ENCODE measurements at places on chromosomes 7 and 10.

DNA sequence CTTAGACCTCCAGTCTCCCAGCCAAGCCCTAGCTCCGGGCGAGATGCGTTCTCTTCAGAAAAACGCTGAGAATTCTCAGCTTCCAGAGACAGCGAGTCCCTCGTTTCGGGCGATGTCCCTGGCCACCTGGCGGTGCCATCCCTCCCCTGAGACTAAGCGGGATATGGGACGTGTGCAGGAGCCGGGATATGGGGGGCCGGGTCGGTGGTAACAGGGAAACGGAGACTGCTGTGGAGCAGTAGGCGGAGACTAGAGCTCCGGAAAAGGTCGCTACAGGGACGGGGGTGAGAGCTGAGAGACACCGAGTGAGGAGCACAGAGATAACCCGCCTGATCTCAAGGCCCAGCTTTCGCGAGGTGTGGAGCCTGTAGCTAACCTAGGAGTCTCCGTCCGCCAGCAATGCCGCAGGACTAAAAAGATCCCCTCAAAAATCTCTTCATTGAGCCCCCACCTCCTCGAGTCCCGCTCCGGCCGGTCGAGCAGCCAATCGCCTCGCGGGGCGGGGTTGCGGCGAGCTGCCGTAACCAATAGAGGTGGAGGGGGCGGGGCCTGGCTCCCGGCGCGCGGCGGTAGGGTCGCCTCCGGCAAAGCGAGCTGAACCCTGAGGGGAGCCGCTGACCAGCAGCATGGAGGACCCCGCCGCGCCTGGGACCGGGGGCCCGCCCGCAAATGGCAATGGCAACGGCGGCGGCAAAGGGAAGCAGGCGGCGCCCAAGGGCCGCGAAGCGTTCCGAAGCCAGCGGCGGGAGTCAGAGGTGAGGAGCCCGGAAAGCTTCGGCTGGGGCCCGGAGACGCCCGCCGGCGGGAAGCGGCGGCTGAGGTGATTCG is at the start of gene STRIP2:
Gene STRIP2, plus strand, starts transcription at position 586 of the 828 bp plus-strand sequence. Its CDS starts 41 bp downstream, at position 627.
- peak; percentile 65 for DNase-seq

GRCh38 chr7:96097835-96098234 is 224.1 kb downstream of the SLC25A13 start:
- DNase-seq: no peak

GRCh38 chr10:104505521-104506042 is 135.5 kb upstream of the SORCS3 start:
- DNase-seq: no peak

GRCh38 chr7:124073310-124073645 is 40.4 kb upstream of the TMEM229A start:
- DNase-seq: no peak

GRCh38 chr7:129789000-129789399 is 163.8 kb downstream of the UBE2H start:
- DNase-seq: no peak

- no peak for DNase-seq
Observed at GRCh38 chr10:36538953-36539586, 586.3 kb upstream of the ANKRD30A start.

DNA sequence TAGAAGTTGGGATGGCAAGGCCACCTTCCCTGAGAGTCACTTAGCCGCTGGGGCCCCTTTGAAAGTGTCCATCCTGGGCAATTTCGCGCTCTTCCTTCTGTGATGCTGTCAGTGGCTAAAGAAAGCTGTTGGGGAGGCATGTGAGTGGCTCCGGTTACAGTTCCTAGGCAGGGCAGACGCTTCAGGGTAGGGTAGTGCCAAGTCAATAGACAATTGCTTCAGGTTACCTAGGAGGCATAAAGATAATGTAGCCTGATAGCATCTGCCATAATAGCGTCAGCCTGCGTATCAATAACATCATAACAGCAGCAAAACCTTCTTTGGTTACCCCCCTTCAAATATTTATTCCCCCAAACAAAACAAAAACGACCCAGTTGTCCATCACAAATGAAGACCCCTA is at the start of gene FAM107B:
Gene FAM107B, minus strand, starts transcription at position 101 of the 400 bp plus-strand sequence. CDS start 234 bp downstream, outside the sequence.
- no peak for DNase-seq

DNA sequence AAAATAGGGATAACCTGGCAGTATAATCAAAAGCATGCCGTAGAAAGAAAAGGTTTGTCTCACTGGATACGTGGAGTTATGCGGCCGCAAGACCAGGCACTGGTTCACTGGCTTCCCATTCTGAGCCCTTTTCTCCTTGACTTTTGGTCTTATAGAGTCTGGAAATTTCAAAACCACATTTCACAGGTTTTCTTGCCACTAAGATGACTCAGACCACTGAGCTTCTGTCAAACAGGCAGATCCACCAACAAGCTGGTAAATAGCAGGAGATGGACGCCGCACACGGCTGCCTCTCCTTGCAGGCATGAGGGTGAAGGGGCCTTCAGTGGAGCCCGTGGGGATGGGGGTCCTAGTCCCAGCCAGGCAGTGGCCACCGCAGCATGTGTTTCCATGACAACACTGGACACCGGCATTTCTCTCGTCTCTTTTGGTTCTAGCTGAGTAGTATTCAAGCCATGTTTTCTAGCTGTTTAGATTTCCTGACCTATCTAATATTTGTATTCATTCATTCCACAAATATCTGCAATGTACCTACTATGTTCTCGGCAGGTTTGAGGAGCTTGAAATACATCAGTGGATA is 55.5 kb downstream of the KLF6 start:
- DNase-seq: no peak

- DNase-seq: no peak
Observed at GRCh38 chr10:17240096-17240495, 12.1 kb downstream of the VIM start.

- no peak for DNase-seq
Observed at GRCh38 chr7:568031-568951, 48.6 kb upstream of the PDGFA start.

GRCh38 chr10:70347321-70347720 is 35.1 kb downstream of the LRRC20 start:
- DNase-seq: no peak

DNA sequence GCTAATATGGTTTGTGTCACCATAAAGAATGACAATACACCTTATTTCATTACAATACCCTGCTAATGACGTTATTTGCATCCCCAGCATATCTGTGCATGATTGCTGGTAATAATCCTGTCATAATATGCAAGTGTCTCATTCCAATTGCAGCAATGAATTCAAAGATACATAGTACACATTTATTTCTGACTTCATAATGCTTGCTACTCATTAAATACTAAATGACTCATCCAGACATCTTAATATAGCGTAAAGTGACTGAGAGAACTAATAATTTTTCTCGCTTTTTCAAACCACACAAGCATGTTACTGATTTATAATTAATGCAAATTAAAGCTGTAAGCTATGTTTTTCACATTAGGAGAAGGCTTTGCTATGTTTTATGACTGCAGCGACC is 234.7 kb upstream of the MDFIC start:
- DNase-seq: no peak

DNA sequence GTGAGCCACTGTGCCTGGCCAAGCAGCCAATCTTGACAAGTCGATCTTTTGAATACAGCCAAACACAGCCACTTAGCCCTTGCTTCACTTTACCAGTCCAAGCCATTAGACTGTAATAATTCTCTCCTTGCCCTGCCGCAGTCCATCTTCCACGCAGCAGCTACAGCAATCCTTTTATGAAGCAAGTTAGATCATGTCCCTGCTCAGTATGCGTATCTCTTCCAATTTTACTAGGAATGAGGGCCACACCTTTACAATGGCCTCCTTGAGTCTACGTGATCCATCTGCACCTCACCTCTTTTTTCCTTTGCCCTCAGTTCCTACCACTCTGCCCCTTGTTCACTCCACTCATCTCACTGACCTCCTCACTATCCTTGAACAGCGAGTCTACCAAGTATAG is 22.2 kb downstream of the GSAP start:
- DNase-seq: no peak

DNA sequence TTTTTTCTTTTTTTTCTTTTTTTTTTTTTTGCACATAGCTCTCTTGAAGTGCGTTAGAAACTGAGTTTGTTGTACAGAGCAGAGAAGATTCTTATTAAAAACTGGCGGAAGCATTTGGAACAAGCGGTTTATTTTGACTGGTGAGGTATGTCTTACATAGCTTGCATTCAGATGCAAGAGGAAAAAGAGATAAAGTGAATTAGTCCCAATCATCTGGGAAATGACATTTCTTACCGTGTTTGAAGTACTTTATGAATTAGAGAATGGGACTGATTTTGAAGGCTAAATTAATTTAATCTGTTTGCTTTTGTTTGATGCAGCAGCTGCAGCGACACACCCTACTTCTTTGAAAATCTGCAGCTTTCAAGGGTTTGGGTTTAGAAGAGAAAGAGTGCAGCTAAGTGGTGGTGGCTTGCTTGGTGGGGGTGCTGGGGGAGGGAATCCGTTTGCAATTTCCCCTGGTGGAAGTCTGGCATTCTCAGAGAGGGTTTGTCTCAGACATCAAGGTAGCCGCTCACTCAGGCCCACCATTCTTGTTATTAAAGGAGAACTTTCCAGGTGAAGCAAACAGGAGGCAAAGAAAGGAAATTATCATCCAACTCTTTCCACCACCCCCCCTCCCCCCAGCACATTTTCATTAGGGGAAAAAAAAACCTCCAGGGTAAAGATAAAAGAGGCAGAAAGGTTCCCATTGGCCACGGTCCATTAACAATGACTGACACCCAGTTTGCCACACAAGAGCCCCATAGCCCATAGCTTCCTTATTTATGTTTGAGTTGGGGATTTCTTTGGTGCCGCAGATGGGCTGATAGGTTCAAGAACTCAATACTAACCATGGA is 231.7 kb downstream of the SKIDA1 start:
- DNase-seq: no peak

DNA sequence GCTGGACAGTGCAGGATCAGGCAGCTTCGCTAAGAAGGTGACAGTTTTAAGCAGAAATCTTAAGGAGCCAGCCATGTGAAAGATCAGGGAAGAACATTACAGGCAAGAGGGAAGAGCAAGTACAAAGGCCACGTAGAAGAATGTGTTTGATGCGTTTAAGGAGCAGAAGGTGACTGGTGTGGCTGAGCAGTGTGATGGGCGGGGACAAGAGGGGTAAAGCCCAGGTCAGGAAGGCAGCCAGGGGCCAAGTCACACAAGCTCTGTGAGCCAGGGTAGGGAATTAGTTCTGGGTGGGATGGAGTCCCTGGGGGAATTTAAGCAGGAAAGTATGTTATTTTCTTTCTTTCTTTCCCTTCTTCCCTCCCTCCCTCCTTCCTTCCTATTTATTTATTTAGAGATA is 166.9 kb downstream of the SH3PXD2A start:
- no peak for DNase-seq

DNA sequence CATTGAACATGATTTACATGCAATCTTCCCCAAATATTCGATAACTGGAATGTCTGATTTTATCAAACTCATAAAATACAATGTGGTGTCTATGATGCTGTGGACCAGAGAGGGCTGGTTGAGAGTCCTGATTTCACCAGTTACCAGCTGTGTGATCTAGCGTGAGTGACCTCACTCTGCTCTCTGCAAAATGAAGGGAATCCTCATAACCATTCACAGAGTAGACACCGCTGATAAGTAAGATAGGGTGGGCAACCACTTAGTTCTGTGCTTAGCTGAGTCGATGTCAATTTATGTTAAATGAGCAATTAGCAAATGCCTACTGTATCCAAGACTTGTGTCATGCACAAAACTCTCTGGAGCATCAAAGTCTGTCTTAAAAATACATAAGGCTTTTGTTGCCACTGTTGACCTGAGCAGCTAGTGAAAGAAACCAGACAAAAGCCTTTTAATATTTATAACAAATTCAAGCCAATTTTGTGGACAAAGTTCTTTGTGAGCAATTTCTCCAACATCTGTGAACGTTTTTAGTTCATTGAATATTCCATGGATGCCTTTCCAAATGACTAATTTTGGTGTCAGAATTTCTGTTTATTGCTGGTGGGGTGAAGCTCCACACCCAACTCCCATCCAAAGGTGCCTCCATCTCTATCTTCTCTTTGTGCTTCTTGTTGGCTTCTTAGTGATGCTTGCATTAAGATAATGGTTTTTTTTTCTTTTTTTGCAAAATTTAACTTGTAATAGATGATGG is 314.2 kb downstream of the ADRA2A start:
- no peak for DNase-seq

DNA sequence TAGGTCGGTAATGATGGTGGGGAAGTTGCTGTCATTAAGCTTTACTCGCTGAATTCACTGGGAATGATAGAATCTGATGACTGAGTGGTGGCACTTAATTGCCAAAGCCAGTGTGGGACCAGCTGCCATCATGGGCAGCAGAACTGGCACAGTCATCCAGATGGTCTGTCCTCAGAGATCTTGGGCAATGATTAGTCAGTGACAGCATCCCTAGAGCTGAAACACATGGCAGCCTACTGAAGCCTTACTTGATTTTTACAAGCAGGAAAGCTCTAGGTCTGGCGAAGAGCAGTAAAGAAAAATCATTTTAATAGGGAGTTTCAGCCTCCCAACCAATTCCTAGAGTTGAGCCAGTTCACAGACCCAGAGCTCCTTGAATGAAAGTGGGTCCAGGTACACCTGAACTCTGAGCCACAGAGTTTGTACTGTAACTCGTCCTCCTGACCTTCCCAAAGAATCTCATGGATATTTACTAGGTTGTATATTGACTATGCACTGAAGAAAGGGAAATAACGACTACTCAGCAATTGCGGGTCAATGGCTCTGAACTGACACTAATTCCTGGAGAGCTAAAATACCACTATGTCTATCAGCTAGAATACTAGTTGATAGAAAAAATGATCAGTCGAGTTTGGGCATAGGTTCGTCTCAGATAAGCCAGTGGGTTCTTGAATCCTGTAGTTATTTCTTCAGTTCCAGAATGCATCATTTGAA is 4.4 kb upstream of the ASB13 start:
- DNase-seq: no peak

DNA sequence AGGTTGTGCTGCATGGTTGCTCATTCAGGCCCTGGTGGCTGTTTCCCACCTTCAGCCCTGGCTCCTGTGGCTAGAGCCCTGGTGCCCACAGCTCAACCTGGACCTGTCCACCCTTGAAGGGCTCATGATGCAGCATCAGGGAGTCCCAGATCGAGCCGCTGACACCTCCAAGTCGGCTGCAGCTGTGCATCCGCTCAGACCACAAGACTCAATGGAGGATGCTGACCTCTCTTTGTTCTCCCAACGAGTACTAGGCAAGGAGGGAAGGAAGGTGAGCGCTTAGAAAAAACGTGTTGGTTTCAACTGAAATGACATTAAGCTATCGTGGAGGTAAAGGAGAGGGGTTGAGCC is 9.5 kb upstream of the C10orf95 start:
- DNase-seq: no peak

GRCh38 chr7:140696024-140696679 is 356 bp upstream of the NDUFB2 start:
- DNase-seq: peak; percentile 77

DNA sequence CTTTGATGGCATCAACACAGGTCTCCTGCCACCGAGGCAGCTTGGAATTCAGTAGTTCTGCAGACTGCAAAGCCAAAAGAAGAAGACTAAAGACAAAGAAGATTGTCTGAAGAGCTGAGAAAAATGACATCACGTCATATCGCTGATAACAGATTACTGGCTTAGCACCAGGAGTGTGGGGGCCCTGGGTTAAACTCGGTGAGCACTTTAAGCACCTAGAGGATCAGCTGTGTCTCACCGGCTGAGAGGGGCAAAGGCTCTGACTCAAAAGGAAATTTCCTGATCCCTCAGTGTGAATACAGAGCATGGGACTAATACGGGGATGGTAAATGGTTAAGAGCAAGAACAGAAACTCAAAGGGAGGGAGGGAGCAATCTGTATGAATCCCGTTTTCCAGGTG is 30.7 kb downstream of the BRI3 start:
- DNase-seq: no peak

GRCh38 chr7:147013825-147014224 is 897.2 kb downstream of the CNTNAP2 start:
- DNase-seq: no peak

Measured in stimulated activated CD4-positive, alpha-beta T cell treated with anti-CD3 and anti-CD28 coated beads, TNF-alpha, amount 100 ng/mL, for 1 hour (primary cell).